ENCODE measurements at places on chromosomes 2 and 18.

DNA sequence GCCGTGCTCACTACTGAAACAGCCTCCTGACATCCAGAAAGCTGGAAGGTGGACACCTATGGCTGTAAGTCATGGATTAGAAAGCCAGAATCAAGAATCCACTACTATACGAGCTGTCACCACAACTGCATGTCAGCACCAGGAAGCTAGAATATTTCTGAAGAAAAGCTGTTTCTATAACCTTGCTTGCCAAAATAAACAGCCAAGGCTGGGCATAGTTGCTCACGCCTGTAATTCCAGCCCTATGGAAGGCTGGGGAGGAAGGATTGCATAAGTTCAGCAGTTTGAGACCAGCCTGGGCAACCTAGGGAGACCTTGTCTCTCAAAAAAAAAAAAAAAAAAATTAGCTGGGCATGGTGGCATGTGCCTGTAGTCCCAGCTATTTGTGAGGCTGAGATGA is 96.3 kb upstream of the GAREM1 start:
- DNase-seq, result no peak

DNA sequence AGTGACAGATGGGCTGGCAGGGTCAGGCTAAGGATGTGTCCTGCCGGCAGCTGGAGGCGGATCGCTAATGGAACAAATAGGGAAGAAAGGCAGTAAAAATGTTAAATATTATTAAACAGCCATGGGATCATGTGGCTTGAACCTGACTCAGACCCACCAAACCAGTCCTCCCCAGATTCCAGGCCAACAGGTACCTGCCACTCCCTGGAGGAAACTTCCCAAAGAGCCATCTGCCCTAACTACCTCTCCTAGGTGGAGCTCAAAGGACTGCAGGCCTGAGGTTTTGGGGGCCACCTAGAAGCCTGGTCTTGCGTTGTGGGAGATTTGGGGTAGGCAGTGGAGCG is 34.3 kb downstream of the CIB4 start:
- DNase-seq, result no peak

- DNase-seq, result no peak
These were observed 28.2 kb downstream of the CENPO start for GRCh38 chr2:24821433-24821891.

DNA sequence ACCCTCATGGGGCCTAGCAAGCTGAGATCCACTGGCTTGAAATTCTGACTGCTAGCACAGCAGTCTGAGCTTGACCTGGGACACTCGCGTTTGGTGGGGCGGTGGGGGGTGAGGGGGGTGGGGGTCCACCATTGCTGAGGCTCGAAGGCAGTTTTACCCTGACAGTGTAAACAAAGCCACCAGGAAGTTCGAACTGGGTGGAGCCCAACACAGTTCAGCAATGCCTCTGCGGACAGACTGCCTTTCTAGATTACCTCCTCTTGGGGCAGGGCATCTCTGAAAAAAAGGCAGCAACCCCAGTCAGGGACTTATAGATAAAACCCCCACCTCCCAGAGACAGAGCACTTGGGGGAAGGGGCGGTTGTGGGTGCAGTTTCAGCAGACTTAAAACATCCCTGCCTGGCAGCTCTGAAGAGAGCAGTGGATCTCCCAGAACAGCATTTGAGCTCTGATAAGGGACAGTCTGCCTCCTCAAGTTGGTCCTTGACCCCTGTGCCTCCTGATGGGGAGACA is 149.7 kb upstream of the TANK start:
- DNase-seq, result no peak

GRCh38 chr2:176960736-176961520 is 251.7 kb upstream of the HNRNPA3 start:
- no peak for DNase-seq

DNA sequence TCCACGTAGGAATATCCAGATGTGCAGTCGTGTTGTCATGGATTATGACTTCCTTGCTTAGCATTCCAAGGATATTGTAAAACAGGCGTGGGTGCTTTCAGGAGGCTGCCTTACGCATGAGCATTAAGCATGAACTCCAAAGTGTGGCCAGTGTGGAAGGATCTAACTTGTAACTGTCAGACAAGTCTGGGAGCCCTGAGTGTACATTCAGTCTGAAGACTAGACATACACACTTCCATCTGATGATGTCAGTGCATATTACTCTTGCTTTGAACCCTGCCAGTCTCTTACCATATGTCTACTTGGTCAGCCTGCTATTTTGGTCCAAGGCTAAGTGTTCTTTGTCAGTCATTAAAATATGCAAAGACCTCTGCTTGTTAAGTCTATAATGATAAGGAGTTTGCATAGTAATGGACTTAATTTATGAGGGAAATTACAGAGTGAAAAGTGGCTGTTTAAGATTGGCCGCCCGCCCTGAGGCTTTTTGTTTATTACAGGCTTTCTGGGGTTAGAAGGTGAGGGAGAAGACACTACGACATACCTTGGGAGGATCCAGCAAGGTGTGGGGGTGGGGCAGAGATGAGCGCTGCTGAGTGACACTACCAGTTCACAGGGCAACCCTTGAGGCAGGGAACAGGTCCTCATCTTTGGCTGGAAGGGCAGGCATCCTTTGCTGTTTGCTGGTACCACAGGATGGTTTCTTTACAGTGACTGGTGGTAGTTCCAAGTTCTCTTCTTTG is 48.3 kb downstream of the CABLES1 start:
- DNase-seq, result no peak

GRCh38 chr18:73283032-73283431 is 415.2 kb upstream of the NETO1 start:
- DNase-seq, result no peak

DNA sequence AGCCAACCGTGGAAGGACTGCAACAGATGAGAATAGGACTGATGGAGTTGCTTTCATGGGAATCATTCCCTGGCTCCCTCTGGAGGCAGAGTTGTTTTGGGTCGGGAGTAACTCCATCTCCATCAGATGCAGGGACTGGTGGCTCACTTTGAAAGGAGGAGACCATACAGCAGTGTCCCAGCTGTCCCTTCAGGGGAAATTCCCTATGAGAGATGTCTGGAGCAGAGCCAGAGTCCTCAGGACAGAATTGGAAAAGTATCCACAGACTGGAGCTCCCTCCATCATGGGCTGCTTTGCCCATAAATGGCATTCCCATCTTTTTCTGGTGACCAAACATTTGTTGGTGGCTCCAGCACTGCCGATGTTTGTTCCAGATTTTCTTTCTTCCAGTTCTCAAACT is 144.3 kb downstream of the NCK2 start:
- DNase-seq, result no peak

DNA sequence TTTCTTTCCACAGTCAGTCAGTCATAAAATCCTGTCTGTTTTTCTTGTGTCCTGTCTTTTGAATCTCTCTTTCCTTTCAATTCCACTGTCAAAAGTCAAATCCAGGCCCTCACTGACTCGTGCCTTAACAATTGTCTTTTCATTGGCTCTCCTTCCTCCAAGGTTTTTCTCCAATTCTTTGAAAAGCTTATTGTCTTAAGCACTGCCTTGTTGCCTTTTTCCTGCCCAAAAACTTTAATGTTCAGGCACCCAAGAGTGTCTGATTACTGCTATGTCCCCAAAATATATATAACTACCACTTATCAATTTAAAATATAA is 13.9 kb upstream of the SULT1C4 start:
- no peak for DNase-seq

DNA sequence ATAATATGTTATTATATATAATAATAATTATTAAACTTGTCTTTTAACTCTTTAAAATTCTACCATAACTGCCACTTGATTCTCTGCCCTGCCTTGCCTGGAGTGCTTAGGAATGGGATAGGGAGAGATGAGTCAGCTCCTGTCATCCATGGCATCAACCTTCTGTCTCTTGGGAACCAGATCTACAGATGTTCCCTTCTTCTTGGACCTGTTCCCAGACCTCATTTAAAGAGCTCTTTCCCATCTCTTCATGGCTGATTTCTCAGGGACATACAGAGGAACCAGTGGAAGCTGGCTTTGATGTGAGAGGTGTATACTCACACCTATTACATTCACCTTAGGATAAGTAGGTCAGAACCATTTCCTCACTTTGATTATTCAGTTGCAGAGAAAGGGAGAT is 155.3 kb upstream of the MYO3B start:
- DNase-seq, result no peak

- no peak for DNase-seq
These were observed 13.5 kb upstream of the XDH start for GRCh38 chr2:31428001-31428418.

DNA sequence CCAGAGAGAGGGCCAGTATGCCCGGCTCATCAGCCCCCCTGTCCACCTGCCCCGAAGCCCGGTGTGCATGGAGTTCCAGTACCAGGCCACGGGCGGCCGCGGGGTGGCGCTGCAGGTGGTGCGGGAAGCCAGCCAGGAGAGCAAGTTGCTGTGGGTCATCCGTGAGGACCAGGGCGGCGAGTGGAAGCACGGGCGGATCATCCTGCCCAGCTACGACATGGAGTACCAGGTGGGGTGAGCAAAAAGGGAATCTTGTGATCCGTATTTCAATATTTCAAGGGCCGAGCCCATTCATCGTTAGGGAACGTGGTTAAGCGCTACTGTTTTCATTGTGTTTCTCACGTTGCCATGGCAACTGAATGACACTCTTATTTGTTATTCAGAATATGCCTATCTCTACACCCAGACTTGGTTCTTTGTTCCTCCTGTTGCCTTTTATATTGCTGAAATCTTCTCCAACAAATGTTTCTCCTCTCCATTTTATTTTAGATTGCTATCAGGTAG is 81.5 kb downstream of the NRP2 start:
- no peak for DNase-seq

DNA sequence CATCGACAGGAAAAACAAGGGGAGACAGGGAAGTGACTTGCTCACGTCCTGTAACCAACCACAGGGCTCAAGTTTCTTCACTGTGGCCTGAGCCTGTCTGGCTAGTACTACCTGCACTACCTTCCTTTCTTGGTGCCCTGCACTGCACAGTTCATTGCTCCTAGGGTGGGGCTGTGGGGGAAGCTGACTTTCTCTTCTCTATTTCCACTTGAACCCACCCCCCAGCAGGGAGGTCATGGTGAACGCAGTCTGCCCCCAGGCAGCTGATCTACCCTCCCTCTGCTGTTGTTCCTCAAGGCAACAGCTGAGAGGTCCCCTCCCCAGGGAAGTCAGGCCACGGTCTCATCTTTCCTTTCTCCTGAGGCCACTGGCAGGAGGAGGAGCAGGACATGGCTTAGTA is 532.1 kb downstream of the SOX11 start:
- DNase-seq, result no peak

- no peak for DNase-seq
These were observed 198.1 kb downstream of the PDE1A start for GRCh38 chr2:182228741-182229140.

DNA sequence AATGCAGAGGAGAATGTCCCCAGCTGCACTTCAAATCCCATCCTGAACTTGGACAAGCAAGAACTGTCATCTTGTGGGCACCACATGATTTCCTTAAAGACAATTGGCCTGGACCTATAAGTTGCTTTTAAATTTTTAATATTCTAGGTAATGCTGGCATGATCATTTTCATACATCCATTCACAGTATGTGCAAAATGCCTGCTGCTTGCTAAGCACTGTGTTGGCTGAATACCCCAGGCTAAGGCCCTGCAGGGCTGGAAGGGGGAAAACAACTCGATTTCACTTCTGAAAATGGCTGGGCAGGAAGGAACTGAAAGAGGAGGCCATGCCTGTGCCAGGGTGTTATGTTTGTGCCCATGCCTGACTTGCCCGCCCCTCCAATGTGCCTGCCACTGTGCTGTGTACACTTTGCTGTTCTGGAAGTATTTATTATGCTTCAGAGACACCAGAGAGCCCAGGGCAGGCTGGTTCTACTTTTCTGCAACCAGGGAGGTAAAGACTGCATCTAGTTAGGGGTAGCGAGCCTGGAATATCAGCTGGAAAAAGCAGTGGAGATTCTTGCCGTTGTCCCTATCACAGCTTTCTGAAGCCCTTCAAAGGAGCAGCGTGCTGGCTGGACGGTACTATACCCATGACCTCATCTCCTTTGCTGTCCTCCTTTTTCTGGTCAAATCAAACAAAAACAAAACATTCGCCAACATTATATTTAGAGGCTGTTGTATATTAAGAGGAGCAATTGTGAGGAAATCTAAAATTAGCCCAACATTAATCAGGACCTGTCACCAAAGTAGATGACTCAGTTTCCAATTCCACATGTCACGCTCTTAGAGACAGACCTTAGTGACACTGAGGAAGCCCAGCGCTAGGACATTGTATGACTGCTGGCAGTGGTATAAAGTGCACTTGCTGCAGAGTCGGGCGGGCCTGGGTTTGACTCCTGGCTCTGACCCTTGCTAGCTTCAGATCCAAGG is 158.1 kb downstream of the DDX1 start:
- DNase-seq, result no peak

DNA sequence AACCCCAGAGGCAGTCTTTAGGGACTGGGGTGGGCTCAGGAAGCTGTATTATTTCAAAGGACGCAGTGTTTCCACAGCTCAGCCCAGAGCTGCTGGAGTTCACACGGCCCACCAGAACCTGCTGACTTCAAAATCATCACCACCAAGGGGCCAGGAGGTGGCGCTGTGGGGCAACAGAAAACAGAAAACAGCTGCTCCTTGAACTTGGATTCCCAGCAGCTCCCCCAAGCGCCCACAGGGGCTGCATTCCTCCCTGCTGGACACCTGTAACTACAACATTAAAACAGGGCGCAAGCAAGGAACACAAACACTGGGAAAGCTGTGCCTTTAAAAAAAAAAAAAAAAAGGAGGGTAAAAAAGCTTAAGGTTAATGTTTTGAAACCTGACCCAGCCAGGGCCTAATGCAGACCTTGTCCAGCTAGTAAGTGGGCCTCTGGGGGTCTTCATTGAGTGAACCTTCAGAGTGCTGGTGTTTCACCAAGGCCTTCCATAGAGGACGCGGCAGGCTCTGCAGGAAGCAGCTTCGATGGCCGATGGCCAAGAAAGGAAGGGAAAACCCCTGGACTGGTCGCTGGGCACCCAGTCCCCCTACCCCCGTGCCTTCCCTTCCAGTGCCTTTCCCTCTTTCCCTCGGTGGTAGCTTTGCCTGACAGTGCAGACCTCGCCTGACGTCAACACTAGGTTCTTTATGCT is 25.9 kb downstream of the MLPH start:
- DNase-seq, result peak; percentile 10

GRCh38 chr2:218867900-218868299 is 8.3 kb downstream of the WNT6 start:
- DNase-seq, result no peak

- DNase-seq, result no peak
These were observed 160.0 kb upstream of the PGAP1 start for GRCh38 chr2:197086500-197086899.

- no peak for DNase-seq
These were observed 117.8 kb downstream of the PID1 start for GRCh38 chr2:229153267-229153666.
